ENCODE measurements at places on chromosomes 5 and 9.

DNA sequence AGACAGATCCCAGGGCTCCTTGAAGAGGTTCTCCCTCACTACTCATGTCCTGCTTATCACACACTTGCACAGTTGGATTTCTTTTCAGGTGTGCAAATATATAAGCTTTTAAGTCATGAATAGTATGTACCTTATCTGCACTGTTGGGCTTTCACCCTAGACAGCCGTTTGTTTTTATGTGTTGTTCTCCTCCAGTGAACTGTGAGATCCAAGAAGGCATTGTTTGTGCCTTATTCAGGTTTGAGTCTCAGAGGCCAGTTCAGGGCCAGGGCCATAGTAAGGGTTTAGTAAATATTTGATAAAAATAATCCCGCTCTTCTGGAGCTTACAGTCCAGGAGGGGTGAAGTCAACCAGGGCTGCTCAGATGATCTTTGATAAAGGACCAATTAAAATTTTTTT, 480.0 kb downstream of the TMEM38B start:
- no peak for DNase-seq

- peak; percentile 54 for DNase-seq
These were observed 747 bp downstream of the LRSAM1 start for GRCh38 chr9:127451858-127452656.

- no peak for DNase-seq
These were observed 216.2 kb downstream of the MED10 start for GRCh38 chr5:6162175-6162574.

- DNase-seq: no peak
These were observed 289.7 kb upstream of the SEMA6A start for GRCh38 chr5:116864157-116864837.

DNA sequence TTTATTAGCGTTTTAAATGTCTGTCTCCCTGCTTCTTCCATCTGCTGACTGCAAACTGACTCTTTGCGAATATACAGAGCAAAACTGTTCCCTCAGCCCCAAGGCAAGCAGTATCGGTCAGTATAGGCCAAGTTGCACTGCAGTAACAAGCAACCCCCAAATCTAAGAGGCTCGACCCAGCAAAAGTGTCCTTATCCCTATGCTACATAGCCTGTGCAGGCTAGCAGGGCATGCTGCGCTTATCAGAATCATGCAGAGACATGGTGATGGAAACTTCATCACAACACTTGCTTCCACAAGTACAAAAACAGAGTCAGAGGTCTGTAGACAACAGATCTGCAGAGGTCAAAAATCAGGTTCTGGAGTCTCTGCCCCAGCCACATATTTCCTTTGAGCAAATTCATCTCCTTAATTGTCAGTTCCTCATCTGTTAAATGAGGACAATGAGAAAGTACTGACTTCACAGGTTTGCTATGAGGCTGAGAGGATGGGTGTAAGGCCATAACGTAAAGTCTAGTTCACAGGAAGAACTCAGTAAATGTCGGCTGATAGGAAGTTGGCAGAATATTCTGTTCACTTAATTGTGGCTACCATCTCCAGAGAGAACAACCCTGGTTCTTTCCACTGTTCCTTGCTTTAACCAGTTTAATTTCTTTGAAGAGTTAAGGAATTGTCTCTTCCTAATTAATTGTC, 9.6 kb upstream of the IL17B start:
- no peak for DNase-seq

DNA sequence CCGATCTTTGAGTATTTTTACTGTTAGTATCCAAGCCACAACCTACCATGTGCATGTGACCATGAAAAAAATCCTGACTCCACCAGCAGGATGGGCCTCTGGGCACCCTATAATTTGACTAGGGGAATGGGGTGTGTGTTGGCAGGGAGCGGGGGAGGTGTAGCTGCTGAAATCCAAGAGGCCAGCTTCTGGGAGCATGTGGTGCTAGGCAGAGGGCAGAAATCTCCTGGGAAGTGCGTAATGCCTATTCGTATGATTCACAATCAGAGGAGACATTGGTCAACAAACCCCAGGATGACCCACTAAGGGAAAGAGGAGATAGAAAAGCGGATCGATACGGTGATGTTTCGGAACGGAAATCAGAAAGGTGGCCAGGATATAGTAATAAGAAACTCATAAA, 149.9 kb downstream of the ARSB start:
- no peak for DNase-seq

DNA sequence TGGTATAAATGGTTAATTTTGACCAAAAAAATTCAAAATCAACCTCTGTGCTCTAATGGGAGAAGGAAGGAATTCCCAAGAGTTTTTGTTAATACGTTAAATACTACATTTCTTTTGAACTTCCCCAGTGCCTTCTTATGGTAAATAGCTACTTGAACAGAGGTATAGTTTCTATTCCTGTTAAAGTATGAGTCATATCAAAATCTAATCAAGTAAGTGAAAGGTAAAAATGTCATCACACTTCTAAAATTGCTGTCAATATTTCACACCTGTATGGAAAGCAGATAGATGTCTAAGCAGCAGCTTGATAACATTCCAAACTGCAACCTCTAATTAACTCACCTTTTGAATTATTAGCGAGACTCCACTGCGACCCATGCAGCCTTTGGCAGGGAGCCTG, 214.1 kb upstream of the MEF2C start:
- DNase-seq: no peak

DNA sequence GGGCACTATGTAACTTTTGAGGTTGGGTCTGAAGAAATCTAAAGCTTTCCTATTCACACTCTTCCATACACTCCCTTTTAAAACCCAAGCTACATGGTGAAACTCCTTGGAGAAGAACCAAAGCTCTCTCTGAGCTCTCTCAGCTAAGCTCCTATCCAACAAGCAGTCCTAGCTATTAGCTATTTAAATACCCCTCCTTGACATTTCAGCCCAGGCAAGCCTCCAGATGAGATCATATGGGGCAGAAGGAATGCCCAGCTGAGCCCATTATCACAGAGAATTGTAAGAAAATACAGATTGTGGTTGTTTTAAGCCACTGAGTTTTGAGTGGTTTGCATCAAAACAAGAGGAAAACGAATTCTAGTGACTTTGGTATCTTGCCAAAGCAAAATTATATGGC, 15.2 kb downstream of the HSPB3 start:
- no peak for DNase-seq

GRCh38 chr9:12997009-12997408, 222.2 kb downstream of the LURAP1L start:
- no peak for DNase-seq

GRCh38 chr9:23926368-23926767, 100.3 kb upstream of the ELAVL2 start:
- no peak for DNase-seq

GRCh38 chr5:76908166-76908565, 44.7 kb upstream of the CRHBP start:
- no peak for DNase-seq

- DNase-seq: no peak
These were observed 31.7 kb downstream of the IL33 start for GRCh38 chr9:6247266-6247665.

- DNase-seq: peak; percentile 18
These were observed 48.9 kb downstream of the DAB2IP start for GRCh38 chr9:121700165-121700831.

- no peak for DNase-seq
These were observed 252.9 kb upstream of the MPDZ start for GRCh38 chr9:13532407-13532806.

DNA sequence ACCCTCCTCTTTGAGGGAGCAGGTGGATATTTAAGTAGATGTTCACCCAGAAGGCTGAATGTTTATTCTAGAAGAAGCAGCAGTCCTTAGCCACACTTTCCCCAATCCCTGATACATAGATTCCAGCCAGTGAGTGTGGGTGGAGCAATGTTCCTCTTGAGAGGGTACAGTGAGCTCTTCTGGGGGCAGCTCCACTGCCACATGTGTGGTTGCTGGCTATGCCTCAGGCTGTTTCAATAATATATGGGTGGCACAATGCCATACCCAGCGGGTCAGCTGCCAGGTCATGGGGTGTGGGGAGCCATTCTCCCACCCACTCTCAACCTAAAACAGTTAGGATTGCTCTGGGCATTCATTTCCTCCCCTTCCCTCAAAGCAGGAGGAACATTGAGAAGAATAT, 61.6 kb upstream of the DAB2 start:
- no peak for DNase-seq

GRCh38 chr9:5835808-5836207, 2.9 kb upstream of the ERMP1 start:
- no peak for DNase-seq

DNA sequence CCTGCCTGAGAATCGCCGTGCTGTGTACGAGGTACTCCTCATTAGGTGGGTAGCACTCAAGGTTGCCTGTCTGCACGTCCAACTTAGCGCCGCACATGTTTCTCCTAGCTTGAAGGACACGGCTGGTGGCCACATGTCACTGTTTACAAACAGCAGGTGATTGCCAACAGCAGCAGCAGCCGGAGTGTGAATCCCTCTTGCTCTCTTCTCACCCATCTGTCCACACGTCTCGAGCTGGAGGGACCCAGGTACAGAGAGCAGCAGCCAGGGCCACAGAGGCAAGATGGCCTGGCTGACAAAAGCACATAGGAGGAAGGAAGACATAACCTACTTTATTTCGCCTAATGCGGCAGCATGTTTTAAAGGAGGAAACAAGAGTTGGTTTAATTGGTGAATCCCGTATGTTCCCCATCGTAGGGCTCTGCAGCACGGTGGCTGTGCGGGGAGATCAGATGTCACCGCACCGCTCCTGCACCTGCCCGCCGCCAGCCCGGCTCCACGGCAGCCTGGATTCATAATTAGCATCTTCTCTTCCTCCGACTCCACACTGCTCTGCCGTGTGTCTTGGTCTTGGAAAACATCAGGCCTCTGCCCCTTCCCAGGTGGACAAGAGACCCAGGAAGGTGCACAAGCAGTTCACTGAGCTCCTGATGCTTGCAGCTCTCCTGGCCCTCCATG, 201.6 kb upstream of the IRX1 start:
- DNase-seq: no peak

- DNase-seq: no peak
These were observed 8.7 kb downstream of the GAPT start for GRCh38 chr5:58499941-58500340.

DNA sequence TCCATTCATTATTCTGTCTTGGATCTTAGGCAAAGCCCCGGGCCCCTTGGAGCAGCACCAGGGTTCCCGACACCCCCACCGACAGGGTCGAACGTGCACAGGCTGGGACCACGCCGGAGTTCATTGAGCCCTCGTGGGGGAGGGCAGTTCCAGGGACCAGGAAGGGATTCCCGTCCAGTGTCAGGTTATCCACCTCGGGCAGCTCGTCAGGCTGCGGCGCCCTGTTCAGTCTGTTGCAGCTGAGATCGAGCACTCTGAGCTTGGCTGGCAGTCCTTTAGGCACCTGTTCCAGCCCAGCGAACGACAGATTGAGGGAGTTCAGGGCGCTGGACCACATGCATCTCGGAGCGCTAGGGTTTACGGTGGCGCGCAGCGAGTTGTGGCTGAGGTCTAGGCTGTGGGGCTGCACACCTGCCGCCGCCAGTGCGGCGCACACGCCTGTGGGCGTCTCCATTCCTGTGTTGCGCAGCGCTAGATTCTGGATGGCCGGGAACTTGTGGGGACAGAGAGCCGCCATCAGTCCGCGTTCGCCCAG, 1.1 kb downstream of the CD14 start:
- DNase-seq: no peak

- DNase-seq: no peak
These were observed 14.6 kb downstream of the CPEB4 start for GRCh38 chr5:173902743-173903142.

GRCh38 chr9:10396615-10397014, 216.2 kb downstream of the PTPRD start:
- no peak for DNase-seq

DNA sequence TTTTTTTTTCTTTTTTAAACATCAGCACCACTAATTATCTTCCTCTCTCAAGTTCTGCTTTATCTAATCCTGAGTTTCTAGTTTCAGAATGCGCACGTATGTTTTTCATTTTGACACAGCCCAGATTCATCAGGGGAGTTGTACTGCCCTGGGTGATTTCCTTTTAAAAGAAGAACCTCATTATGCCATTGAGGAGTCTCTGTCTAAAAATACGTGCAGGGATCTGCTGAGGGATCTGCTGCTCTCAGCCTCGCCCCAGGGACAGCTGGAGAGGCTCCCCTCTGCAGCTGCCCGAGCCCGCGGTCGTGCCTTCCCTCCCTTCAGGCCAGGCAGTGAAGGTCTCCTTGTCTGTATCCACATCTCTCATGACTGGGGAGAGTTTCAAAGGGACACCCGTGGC, 273.1 kb downstream of the ARHGEF28 start:
- DNase-seq: no peak

DNA sequence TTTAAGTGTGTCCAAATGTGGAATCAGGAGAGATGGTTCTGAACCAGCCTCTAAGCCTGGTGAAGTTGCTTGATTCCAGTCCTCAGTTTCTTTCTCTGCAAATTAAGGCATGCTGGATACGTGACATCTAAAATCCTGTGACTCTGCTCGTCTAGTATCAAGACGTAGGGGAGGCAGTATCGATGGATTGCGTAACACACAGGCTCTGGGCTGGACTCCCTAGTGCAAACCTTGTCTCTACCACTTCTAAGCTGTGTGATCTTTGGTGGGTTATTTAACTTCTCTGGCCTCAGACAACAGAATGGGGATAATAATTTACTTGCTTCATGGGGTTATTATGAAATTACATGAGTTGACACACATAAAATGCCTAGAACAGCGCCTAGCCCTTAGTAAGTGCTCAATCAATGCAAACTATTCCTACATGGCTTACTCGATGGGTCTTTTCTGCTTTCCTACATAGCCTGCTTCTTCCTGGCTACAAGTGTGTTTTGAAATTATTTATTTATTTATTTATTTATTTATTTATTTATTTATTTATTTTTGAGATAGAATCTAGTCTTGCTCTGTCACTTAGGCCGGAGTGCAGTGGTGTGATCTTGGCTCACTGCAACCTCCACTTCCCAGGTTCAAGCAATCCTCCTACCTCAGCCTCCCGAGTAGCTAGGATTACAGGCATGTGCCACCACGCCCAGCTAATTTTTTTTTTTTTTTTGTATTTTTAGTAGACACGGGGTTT, 102.1 kb downstream of the EGFLAM start:
- DNase-seq: no peak
